ENCODE measurements at places on chromosomes 1 and 21.

DNA sequence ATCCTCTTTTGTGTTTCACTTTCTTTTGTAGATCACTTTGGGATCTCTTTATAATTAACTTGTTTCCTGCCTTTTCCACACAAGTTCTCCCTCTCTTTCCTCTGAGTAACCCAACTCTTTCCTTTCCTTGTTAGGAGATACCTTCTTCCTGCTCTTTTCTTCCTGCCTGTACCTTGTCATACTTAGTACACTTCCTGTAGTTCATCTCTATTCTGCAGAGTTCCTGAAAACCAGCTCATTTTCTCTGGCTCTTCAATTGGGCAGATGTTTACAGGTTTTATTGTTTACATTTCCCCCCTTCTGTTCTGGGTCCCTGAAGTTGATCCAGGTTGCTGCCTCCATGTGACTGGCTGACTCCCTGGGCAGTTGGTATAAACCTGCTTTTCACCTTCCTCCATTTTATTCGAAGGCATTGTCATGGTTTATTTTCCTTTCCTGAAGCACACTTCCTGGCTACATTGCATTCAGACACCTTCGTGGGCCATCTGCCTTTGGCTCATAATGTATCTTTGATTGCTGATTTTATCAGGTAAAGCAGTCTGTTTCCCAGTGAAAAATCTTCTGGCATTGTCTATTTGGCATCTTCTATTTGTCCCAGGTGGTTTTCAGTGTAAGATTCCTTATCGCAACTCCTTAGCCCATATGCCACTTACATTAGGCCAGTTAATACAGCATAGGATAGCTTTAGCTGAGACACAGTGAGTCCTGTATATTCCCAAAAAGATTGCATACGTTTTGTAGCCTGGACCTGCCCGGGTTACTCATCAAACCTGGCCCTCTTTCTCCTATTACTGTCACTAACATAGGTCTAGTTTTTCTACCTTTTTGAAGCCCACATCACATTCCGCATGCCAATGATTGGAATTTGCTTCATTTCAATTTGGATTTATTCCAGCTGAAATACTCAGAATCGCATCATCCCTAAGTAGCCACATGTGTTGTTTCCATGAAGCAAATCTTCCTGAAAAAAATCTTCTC lies 15.4 kb downstream of the CTH start:
- no peak for DNase-seq

GRCh38 chr1:209850342-209850979 lies 22.7 kb downstream of the UTP25 start:
- peak; percentile 14 for DNase-seq

- no peak for DNase-seq
Observed at GRCh38 chr1:39995973-39996393, 41.0 kb downstream of the MFSD2A start.

- DNase-seq = no peak
Observed at GRCh38 chr1:77467741-77468140, 185.9 kb downstream of the AK5 start.

GRCh38 chr21:38679534-38679933 lies 126.2 kb upstream of the ETS2 start:
- no peak for DNase-seq

DNA sequence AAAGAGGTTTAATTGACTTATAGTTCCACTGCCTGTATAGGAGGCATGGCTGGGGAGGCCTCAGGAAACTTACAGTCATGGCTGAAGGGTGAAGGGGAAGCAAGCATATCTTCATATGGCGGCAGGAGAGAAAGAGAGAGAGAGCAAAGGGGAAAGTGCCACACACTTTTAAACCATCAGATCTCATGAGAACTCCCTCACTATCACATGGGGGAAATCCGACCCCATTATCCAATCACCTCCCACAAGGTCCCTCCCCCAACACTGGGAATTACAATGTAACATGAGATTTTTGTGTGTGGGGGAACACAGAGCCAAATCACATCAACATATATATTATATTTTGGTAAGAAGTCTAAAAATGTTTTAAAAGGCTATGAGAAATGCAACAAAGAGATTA lies 27.2 kb downstream of the FABP3 start:
- DNase-seq = no peak

DNA sequence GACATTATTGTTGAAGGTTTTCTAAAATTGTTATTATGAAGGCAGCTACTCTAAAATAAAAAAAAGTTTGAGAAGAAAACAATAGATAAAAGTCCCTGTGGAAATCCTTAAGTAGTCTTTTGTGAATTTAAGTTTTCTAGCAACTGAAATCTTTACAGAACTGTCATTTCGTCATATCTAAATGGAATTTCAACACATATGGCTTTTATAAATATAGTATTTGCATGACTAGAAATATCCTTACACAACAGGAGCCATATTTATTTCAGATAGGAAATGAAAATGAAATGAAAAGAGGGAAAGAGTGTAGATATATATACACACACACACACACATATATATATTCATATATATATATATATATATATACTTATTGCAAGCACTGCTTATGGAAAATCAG lies 204.7 kb upstream of the RGS18 start:
- DNase-seq = no peak

DNA sequence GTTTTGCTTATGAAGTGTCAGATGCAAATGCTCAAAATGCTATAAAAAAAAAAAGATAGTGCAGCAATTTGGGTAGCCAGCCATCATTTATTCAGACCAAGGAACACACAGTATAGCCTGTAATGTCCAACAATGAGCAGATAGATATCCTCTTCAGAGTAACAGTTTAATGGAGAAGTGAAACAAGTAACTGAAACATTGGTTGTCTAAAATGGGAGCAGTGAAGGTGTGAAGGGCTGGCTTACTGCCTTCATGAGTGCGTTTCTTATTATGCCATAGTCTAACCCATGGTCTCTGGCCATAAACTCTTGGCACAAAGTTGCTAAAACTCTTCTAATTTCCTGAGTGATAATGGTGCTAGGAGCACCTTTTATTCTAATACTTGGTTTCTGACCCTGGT lies 11.4 kb downstream of the RGS5 start:
- no peak for DNase-seq

DNA sequence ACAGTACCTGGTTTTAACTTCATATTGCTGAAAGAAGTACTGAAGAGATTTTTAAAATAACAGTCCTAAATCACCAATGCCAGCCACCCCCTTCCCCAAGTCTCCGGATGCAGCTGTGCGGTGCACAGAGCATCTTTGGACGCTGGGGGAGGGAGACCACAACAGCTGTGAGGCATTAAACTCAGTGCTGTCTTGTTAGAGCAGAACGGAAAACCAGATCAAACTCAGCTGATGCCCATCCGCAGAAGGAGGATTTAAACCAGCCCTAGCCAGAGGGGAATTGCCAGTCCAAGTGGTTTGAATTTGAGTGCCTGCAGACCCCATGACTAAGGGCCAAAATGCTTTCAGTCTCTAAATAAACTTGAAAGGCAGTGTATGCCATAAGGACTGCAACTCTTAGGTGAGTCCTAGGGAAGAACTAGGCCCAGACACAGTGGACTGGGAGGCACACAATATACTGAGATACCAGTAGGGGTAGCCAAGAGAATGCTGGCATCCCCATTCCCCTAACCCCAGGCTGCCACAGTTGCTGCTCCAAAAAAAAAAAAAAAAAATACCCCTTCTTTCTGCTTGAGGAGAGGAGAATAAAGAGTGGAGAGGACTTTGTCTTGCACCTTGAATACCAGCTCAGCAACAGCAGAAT lies 576.2 kb downstream of the NEGR1 start:
- no peak for DNase-seq

GRCh38 chr1:105343317-105343716 lies 1593.6 kb downstream of the AMY1C start:
- DNase-seq = no peak

DNA sequence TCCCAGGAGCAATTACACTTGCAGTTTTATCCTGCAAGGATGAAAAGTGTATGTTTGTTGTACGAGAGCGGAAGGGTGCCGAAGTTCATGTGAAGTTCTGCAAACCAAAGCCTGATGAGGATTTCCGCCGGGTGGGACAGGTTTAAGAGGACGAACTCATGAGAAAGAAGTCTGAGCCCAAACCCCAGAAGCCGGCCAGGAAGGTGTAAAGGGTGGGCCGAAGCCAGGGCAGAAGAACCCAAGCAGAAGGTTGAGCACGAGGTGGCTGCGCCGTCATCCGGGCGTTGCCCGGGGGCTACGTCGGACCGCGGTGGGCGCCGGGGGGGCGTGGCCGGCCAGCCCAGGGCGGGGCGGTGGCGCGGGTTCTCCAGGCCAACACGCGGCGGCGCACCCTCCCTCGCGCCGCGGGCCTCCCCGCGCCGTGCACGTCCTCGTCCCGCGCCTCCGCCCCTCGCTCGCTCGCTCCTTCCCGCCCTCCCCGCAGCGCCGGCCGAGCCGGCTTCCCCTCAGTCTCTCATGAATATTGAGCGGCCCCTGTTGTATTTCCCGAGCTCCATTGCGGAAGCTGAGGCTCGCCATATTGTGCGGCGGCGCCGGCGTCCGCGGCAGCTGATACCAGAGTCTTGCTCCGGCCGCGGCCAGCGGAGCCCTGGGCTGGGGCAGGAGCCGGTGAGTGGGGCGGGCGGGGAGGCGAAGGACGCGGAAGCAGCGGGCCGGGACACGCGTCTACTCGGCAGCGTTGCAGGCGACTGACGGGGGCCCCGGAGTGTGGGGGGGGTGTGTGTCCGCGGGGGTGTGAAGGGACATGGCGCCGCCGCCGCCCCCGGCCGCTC lies at the start of gene RNF2:
Gene RNF2 (plus strand): TSS at position 578 of the 833 bp plus-strand sequence. CDS start 41,996 bp downstream, outside the sequence.
- DNase-seq = peak; percentile 87

DNA sequence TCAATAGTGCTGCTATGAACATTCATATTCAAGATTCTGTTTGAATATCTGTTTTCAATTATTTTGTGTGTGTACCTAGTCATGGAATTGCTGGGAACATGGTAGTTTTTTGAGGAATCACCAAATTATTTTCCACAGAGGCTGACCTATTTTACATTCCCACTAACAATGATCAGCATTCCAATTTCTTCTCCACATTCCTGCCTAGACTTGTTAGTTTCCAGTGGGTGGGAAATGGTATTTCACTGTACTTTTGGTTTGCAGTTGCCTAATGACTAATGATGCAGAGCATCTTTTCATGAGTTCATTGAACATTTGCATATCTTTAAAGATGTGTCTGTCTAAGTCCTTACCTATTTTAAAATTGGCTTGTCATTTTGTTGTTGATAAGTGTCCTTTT lies 1182.6 kb upstream of the B3GALT2 start:
- DNase-seq = no peak

DNA sequence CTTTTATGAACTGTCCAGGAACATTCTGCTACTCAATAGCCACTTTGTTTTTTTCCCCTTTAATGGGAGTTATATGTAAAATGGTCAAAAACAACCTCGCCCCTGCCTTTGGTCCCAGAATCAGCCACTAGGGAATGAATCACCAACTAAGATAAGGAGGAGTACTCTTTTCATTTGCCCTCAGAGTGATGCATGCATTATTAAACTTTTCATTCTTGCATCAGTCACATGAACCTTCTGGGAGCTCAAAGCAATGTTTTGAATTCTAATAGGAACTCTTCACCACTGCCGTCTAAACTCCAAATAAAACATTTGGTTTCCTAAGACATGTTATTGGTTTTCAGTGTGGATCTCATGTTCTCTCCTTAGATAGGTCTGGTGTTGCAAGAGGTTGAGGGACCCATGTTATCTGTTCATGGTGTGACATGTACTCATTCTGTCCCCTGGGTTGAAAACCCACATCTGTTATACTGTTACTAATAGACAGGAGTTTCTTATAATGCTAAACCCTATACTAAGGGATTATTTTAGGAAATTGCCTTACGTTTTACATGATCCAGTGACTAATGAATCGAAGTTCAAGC lies 17.8 kb upstream of the HSD17B7 start:
- no peak for DNase-seq

DNA sequence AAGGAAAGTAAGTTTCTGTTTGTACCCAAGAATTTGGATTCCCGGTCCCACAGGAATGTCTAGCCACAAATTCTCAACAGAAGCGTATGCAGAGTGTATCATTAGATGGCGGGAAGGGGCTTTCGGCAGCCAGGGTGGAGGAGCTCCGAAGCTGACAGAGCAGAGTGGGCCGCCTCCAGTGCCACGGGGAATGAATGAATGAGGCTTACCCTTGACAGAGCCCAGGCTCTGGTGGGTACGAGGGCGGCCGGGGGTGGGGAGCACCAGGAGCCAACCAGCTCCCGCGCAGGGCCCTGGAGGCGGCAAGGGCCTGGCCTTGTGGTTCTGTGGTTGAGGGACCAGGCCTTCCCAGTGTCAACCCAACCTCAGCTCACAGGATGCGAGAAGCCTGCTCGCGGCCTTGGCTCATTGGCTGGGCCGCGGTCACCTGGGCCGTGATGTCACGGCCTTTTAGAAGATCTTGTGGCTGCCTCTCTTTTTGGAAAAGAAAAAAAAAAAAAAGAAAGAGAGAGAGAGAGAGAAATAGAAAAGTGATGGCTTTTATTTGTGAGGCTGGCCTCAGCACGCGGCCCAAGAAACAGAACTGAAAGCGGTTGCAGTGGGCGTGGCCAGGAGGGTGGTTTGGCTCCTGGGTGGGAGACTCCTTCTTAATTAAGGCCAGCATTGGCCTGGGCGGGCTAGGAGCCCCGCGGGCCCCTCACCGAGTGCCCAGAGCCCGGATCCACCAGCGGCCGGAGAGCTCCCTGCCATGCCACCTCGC lies 34.9 kb upstream of the RUNX3 start:
- peak; percentile 98 for DNase-seq

DNA sequence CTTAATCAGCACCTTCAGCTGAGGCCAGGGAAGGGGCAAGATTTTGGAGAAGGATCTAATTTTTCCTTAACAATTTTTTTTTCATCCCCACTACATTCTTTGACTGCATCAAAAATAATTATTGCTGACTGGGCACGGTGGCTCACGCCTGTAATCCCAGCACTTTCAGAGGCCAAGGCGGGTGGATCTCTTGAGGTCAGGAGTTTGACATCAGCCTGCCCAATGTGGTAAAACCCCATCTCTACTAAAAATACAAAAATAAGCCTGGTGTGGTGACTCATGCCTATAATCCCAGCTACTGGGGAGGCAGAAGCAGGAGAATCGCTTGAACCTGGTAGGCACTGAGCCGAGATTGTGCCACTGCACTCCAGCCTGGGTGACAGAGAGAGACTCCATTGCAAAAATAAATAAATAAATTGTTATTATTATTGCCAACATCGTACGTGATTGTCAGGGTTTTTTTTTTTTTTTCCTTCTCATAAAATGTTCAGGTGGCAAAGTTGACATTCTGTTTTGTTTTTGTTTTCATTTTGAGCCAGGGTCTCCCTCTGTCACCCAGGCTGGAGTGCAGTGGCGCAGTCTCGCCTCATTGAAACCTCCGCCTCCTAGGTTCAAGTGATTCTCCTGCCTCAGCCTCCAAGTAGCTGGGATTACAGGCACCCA lies 37.3 kb upstream of the MORC3 start:
- DNase-seq = no peak

DNA sequence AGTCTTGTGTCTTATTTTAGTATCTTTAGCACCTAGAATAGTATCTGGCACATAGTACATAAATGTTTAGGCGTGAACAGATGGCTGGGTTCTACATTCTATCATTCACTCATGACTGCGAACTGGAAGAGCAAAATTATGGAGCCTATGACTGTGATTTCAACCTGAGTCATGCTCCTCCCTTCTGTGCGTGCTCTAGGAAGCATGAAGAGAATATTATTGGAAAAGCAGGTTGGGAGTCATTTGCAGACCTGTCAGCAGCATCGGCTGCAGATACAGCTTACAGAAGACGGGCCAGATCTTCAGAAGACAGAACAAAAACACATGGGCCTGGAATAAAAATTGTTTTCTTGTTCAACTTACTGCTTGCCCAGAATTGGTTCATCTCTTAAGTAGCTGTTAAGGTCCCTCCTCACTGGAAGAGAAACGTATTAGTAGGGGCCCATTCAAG lies 344.0 kb upstream of the USP24 start:
- no peak for DNase-seq

GRCh38 chr21:37472581-37472980 lies 106.0 kb downstream of the DYRK1A start:
- no peak for DNase-seq

- DNase-seq = no peak
Observed at GRCh38 chr1:53439337-53440207, 19.6 kb upstream of the DMRTB1 start.
